NCI-H146 (cell line): ENCODE measurements at places on chromosomes 13 and 19.
A peak's percentile ranks its signal among the peaks of the same experiment; 100 is the strongest.

DNA sequence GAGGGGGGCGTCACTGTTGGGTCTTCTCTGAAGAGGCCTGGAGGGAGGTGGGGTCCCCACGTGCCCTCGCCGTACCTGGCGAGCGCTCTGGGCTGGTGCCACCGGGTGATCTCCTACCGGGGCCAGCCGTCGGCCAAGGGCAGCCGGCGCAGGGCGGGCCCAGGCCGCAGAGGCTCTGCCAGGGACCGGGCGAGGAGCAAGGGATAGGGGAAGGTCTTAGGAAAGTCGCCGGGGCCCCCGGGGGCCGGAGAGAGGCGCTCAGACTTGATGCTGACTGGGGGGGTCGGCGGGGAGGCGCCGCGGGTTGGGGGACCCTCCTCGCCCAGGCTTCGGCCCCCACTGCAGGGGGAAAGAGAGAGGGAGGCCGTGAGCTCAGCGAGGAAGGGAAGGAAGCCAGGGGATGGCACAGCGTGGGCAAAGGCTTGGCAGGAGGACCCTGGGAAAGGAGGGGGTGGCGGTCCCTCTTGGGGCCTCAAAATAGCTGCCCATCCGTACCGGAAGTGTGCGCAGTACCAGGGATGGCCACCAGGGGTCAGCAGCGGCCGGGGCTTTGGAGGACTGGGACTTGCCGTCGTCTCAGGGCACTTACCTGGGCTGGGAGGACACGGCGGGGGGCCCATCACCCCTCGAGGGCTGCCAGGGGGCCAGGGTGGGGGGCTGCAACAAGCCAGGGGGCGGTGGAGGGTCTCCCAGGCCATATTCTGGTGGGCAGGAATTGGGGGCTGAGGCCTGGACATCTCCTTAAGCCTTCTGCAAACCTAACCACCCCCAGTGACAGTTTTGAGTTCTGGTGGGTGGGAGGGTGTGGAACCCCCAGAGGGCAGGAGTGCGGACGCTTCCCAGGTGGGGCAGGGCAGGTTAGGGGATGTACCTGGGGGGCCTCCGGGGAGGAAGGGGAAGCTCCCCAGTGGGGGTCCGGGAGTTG is 7.7 kb upstream of the TMEM161A start:
- DNase-seq = peak; percentile 69

DNA sequence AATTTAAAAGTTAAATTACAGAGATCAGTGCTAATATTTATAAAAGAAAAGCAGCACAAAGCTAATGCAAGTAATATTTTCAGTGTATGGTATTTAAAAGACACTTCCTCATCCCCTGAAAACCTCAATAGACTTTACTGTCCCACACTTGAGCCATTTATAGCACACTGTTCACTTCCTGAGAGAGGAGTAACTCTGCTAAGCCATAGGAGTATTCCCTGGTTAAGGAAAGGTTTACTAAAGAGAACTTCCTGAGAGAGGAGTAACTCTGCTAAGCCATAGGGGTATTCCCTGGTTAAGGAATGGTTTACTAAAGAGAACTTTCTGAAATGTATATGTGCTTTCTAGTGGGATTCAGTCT is 159.4 kb downstream of the NHLRC3 start:
- DNase-seq = no peak

DNA sequence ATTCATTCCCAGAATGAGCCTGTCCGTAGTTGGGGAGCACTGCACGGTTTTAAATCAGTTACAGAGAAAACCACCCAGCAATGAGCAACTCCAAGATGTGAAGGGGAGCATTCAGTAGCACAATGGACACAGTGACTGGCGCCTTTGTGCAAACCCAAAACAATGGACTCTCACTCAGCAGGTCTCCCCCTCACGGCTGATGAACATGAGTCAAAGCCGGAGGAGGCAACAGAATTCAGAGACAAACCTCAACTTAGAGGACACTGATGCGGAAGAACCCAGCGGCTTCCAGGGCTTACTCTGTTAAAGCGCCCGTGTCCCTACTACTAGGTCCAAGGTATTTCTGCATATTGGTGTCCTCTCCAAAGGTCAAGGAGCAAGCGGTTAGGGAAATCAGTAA is 17.7 kb downstream of the PLEKHF1 start:
- DNase-seq = no peak

GRCh38 chr13:25288966-25289365 is 1.7 kb upstream of the MTMR6 start:
- DNase-seq = no peak

GRCh38 chr13:106998664-106999063 is 430.7 kb upstream of the ARGLU1 start:
- DNase-seq = no peak

DNA sequence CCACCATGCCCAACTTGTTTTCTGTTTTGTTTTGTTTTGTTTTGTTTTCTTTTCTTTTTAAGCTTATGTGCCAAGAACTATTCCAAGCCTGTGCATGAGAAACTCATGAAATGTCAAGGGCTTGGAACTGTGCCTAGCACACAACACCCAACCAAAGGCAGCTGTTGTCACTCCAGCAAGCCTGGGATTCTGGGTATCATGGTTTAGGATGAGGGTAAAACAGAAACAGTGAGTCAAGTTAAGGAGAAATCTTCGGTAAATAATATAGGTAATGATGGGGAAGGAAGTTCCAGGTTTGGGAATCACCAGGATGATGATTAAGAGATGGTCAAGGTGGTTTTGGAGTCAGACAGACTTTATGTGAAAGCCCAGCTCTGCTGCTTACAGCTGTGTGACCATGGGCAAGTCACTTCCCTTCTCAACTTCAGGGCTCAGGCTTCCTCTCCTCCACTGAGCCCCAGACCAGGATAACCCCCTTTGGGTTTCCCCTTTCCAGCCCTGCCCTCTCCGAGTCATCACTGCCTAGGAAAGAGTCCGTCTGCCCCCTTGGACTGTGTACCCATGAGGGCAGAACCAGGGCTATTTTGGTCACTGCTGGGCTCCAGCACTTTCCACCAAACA is 5.0 kb downstream of the PVR start:
- no peak for DNase-seq

DNA sequence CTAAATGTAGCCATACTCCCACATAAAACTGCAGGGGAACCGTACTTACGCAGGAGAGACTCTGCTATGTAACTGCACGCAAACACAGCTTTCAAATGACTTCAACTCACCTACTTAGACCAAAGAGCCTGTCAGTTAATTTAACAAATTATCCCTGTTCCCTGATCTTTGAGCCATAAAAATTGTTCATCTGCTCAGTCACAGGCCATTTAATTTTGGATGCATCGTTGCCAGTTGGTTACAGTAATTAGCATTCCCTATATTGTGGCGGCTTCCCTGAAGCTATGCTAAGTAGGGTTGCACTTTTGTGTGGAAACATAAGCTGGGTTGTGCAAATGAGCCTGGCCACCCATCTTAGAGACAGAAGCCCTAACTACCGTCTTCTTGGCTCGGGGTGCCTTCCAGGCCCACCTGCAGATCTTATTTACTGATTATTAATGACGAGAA is 21.2 kb upstream of the OBI1 start:
- peak; percentile 74 for DNase-seq

- DNase-seq = no peak
Measured at GRCh38 chr13:25987987-25988386, 63.8 kb downstream of the SHISA2 start.

- DNase-seq = no peak
Measured at GRCh38 chr19:3034656-3035541, 5.8 kb upstream of the TLE2 start.
